Globus pallidus (tissue), 1 donor: ENCODE measurements at places on chromosomes 16 and 17.

DNA sequence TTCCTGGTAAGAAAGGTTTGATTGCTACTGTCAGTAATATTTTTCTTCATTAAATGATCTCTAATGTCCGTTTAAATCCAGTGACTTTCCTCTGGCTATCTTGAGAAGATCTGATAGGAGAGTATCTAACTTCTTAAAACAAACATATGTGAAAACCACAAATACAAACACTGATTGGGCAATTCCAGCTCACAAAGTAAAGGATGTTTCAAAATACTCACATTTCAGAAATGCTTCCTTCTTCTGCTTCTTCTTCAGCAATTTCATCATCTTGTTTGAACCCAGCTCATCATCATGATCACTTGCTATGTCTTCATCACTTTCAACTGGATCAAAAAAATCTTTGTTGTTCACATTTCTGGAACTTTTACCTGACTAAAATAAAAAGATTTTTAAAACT, 64.3 kb upstream of the RBL2 start:
- DNase-seq: no peak

DNA sequence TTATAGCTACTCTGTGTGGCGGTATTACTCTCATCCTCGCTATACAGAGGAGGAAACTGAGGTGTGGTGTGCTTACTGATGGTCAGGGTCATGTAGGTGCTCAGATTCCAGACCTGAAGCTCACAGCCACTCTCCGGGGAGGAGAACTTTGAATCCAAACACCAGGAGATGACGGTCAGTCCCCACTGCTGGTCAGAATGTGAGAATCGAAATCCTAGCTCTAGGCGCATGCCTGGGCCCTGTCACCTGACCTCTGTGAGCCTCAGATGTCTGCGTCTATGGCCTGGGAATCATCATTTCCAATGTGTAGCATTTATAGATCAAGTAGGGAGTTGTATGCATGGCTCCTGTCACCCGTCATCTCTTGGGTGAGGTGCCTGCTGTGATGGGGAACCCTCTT, 317.4 kb downstream of the SNX29 start:
- DNase-seq: no peak

- DNase-seq: no peak
These were observed 563 bp downstream of the ZNF771 start for GRCh38 chr16:30407804-30408534.

DNA sequence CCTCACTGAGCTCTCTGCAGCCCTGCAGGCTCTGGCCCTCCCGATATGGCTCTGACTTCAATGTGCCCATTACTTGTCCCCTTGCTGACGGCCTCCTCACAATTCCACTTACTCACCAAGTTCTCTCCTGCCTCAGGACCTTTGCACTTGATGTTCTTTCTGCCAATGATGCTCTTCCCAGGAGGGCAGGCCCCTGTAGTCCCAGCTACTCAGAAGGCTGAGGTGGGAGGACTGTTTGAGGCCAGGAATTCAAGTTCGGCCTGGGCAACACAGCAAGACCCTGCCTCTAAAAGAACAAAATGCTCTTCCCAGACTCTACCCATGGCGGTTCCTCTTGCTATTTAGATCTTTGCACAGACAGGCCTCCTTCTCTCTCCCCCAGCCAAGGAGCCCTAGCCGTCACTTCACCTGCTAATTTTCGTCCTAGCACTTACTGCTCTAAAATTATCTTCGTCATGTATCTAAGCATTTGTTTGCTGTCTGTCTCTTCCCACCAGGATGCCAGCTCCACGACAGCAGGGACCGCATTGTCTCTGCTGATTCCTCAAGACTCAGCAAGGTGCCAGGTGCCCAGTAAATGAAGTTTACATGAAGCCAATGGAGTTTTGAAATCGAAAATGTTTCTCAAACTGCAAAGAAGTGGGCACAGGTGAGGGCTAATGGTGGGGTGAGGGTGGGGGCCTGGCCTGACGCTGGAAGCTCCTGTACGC, 626 bp upstream of the RAI1 start:
- no peak for DNase-seq

- peak; percentile 72 for DNase-seq
These were observed 76.4 kb downstream of the KCNJ12 start for GRCh38 chr17:21452377-21453143.

GRCh38 chr17:50210240-50211225, 9.1 kb upstream of the COL1A1 start:
- no peak for DNase-seq

DNA sequence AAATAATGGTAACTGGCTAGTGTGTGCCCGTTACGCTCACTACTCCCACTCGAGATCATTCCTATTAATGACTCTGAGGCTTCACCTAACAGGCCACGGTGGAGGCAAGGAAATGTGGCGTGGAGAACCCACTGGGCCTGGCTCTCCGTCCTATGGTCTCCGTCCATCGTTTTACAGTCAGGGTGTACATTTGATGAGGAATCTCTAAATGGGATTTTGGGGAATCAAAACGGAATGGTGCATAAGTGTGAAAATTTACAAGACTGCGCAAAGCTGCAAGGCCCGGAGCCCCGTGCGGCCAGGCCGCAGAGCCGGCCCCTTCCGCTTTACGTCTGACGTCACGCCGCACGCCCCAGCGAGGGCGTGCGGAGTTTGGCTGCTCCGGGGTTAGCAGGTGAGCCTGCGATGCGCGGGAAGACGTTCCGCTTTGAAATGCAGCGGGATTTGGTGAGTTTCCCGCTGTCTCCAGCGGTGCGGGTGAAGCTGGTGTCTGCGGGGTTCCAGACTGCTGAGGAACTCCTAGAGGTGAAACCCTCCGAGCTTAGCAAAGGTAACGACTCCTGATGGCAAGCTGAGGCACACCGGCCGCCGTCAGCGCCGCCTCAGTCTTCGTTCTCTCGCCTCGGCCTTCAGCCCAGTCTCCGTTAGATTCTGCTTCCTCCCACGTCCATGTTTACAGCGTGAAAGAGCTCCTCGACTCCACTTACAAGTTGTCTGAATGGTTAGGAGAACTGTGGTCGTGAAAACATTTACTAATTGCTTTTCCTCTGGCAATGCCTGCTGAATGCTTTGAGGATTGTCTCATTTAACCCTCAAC, at the start of gene RAD51C:
Gene RAD51C, plus strand, starts transcription at position 364 of the 817 bp plus-strand sequence. Its CDS starts 42 bp downstream, at position 406.
- peak; percentile 81 for DNase-seq

DNA sequence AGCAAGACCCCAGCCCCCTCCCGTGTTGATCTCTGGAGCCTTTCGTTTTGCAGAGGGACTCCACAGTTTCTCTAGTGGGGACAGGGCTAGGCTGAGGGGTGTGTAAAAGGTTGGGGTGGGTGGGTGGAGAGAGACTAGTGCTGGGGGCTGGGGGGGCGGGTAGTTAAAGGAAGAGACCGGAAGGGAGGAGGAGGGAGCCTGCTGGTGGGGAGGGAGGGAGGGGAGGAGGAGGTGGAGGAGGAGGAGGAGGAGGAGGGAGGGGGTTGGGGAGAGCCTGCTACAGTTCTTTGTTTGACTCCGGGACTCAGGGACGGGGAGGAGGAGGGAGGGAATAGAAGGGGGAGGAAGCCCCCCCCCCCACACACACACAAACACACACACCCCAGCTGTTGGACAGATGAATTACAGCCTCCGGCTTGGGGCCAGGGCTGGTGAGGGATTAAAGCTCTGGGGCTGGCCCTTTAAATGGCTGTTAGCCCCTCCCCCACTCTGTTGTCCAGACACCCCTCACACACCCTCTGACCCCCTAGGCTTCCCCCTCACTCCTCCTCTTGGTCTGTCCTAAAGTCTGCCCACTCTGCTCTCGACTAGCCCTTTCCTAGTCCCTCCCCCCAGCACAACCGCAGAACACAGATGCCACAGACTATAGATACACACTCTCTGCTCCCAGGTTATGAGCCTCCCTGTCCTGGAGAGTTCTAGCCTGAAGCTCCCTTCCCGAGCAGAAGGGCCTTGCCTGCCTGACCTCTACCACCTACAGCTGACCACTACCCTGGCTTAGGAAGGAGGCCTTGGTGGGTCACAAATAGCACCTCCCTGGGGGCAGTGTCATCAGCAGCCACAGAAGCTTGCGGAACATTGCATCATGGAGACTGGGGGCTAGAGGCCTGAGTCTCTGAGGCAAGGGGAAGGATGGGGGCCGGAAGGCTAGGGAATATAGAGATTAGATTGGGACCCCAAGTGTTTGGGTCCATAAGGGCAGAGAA, 4.4 kb downstream of the KDM6B start:
- peak; percentile 73 for DNase-seq

DNA sequence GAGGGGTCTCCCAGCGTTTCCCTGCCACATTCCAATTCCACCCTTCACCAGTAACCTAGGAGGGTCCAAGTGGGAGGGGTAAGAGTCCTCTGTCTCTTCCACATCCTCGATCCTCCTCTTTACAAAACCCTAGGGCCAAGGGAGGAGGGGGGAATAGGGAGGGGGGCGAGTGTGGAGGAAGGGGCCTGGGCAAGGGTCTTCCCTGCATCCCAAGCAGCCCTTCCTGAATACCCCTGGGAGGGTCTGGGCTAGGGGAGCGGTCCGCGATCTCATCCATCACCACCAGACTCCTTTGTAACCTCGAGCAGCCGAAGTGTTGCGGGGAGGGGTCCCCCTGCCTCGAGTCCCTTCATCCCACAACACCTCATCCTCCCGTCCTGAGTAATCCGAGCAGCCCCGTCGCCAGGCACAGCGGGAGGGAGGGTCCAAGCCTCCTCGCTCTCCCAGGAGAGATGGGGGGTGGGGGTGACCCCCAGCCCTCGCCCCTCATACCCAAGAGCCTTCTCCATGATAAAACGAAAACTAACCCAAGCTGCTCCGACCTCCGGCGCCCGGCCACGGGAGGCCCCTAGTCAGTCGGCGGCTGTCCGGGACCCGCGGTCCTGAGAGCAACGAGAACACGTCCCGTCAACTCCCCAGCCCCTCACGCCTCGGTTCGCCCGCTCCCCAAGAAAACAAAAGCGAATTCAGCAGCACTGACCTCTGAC, 502 bp downstream of the SMPD3 start:
- DNase-seq: no peak

GRCh38 chr17:50661795-50662391, 27.2 kb downstream of the ABCC3 start:
- DNase-seq: no peak

DNA sequence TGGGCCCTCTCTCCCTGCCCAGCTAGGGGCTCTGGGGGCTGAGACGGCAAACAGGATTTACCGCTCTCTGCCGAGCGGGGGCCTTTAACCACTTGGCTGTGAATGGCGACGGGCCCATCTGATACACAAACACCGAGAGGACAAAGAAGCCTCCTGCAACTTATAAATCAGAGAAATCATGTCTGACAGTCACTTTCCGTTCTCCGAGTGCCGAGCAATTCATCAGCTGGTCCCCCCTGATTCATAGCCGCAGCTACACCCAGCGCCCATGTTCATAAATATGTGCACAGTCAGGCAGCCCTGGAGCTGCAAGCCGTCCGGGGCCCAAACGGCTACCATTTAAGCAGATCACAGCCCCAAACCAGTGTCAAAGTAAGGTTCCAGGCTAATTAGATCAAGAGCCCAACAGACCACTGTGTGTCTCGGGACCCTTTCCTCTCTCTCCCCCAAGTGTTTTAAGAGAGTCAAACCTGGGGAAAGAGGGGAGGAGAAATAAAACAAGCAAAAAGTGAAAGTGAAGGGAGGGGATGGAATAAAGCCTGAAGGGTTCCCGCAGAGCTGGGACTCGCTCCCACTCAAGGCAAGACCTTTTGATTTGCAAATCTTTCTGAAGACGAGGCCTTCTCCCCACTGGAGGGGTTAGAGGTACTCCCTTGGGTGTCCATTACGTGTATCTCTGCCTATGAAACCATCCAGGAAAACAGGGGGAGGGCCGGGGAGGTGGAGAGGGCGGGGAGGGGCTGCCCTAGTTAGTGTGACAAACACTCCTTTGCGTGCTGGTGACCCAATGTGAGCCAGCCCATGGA, 154.7 kb downstream of the C16orf78 start:
- DNase-seq: no peak

DNA sequence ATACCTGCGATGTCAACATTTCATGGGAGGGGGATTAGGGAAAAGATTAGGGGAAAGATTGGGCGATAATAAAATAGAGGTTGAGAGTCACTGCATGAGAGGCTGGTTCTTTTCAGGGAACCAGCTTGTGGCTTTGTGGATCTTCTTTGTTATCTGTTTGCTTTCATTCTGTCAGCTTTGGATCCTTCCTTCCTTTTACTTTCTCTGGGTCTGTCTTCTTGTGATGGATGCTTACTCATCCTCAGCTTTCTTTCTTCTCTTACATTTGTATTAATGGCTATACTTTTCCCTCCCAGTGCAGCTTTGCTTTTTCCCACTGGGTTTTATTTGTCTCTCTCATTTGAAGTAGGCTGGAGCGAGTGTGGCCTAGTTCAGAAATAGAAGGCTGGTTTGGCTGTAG, 47.1 kb downstream of the RPTOR start:
- DNase-seq: no peak

DNA sequence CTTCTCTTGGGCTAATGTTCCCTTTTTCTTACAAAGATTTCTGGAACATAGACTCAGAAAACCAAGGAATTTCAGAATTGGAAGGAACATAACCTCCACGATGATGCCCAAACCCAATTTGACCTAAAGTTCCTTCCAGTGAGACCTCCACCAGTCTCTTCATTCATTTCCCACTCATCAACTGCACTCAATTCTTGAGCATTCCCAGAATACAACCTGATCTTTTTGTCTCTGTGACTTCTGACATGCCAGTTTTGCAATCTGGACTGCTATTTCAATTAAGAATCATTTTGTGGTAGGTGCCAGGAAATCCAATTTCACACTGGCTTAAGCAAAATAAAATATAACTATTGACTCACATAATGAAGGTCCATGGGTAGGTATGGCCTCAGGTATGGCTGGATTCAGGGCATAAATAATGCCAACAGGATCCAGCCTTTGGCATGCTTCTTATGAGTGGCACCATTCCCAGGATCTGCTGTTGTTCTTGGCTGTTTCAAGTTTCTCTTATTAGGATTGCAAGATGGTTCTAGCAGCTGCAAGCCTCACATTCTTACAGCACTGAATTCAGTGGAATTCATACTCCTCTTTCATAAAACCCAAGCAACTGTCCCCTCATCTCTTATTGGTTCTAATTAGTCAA, 184.3 kb downstream of the HS3ST4 start:
- DNase-seq: peak; percentile 16

DNA sequence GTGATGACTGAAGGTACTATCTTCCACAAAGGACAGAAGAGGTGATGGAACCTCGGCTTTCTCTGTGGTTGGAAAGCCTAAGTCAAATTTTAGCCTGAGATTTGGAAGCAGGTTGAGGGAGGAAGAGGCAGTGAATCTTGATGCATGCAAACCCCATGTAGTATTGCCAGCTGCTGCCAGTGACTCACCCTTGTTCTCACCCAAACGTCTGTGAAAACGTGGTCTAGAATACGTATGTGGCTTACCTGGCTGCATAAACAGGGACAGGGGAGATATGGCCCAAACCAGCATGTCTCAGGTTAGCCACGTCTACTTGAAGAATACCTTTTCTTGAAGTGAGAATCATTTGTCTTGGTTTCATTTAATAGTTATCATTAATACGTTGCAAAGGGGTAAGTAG, 438.0 kb upstream of the MAF start:
- no peak for DNase-seq
